ENCODE measurements at places on chromosomes 2 and 18.

DNA sequence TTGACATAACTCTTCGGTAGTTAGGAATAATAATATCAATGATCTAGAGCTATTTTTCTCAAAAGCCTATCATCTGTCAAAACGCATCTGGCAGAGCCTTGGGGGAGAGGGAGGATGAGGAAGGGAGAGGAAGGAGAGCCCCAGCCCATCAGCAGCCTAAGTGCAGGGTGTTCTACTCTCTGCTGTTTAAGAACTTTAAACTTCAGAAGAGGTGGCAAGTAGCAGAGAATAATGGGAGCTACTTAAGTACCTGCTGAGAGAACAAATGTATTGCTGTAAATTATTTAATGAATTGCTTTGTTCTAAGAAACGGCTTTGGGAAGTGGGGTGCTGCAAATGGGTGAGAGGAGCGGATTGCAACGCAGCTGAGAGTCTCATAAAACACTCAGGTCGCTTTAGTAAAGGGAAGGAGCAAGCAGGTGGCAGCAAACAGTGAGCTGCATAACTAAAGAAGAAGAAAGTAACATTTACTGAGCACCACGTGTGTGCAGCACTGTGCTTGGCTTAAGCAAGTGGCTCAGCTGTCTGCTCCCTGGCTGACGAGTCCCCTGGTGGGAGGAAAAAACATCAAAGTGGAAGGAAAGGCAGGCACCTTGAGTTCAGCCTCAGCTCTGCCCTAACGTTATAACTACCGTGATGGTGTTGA, 26.3 kb upstream of the SH3RF3 start:
- no peak overlapping the region for H3K4me3 ChIP-seq
- peaks cover 16% of the 10 kb centered on the region for H3K4me1 ChIP-seq
- no peak overlapping the region for H3K27ac ChIP-seq
- no peaks in the 10 kb centered on the region for H3K36me3 ChIP-seq
- no peaks in the 10 kb centered on the region for H3K27me3 ChIP-seq
- no peak for DNase-seq

DNA sequence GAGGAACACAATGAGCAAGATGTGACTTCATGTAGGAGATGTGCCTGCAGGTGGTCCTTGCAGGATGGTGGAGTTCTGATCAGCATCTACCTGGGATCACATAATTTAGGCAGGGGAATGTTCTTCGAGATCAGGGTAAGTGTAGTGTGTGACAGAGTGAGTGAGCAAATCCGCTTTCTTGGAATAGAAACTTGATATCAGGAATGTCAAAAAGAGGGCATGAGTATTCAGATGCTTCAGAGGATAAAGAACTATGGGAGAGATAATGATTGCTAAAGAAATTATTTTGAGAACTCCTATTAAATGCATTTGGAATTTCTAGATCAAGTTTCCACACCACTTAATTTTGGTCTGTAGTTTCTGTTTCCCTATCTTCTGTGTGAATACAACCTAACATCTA, 463.6 kb upstream of the SLC14A2 start:
- H3K27ac ChIP-seq: no peak overlapping the region
- H3K4me1 ChIP-seq: no peaks in the 10 kb centered on the region
- no peak for DNase-seq
- no peaks in the 10 kb centered on the region for H3K36me3 ChIP-seq
- H3K4me3 ChIP-seq: no peak overlapping the region
- no peaks in the 10 kb centered on the region for H3K27me3 ChIP-seq

- H3K27me3 ChIP-seq: no peaks in the 10 kb centered on the region
- H3K4me3 ChIP-seq: no peak overlapping the region
- H3K36me3 ChIP-seq: no peaks in the 10 kb centered on the region
- H3K4me1 ChIP-seq: no peaks in the 10 kb centered on the region
- DNase-seq: no peak
Measured at GRCh38 chr18:28159055-28159454, 17.9 kb downstream of the CDH2 start.

DNA sequence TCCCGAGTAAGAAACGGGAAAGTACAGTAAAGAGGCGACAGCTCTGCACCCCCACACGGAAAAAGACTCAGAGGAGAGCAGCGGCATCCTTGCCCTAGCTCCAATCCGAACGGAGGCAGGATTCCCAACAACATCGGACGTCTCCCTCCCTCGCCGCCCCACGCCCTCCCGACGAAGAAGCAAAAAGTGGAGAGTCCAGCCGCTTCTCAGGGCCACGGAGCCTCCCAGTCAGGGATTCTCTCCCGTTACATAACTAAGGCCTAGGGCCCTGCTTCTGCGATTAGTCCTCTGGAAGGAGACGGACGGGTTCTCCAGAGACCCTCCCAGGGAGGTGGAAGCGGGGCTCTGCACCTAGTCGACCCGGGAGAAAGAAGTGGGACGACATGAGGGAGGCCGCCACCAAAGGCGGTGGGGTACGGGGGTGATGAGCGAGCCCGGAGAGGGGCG, 587 bp downstream of the SUMO1 start:
- H3K27me3 ChIP-seq: no peaks in the 10 kb centered on the region
- peak overlapping the region; percentile 80 for H3K27ac ChIP-seq
- H3K36me3 ChIP-seq: no peaks in the 10 kb centered on the region
- H3K4me1 ChIP-seq: peaks cover 8% of the 10 kb centered on the region
- DNase-seq: no peak

- H3K4me3 ChIP-seq: no peak overlapping the region
- peaks cover 8% of the 10 kb centered on the region for H3K4me1 ChIP-seq
- H3K27ac ChIP-seq: no peak overlapping the region
- H3K27me3 ChIP-seq: no peaks in the 10 kb centered on the region
Measured at GRCh38 chr2:172967036-172967982, 108.3 kb upstream of the MAP3K20 start.

- H3K4me3 ChIP-seq: no peak overlapping the region
- no peak for DNase-seq
- H3K27me3 ChIP-seq: no peaks in the 10 kb centered on the region
- H3K36me3 ChIP-seq: no peaks in the 10 kb centered on the region
Measured at GRCh38 chr2:179129574-179130238, 79.8 kb upstream of the CCDC141 start.

GRCh38 chr2:230886671-230887071, 21.9 kb downstream of the ITM2C start:
- H3K4me3 ChIP-seq: no peak overlapping the region
- peaks cover 12% of the 10 kb centered on the region for H3K27me3 ChIP-seq
- no peak overlapping the region for H3K27ac ChIP-seq
- no peaks in the 10 kb centered on the region for H3K4me1 ChIP-seq
- DNase-seq: no peak
- H3K36me3 ChIP-seq: no peaks in the 10 kb centered on the region

DNA sequence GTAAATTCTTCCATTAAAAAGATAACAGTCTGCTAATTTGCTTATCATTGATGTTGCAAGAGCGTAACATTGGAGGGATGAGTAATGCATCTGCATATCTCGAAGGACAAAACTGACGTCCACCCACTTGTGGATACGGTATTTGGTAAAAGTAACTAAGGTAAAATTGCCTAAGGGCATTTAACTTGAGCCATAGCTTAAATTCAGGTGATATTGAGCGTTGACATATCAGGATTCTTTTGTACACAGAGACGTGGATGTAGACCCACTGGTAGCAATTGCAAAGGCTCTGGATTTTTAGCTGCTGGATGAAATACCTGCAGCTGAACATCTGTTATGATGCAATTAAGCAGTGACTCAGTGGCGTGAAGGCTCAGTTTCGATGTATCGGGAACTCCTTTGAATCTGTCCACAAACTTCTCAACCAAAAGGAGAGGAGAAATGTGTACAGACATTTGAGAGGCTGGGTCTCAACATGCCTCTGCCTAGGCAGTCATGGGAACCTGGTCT, 119.3 kb downstream of the SPTBN1 start:
- H3K27ac ChIP-seq: peak overlapping the region; percentile 96
- H3K4me1 ChIP-seq: peaks cover 75% of the 10 kb centered on the region
- H3K27me3 ChIP-seq: no peaks in the 10 kb centered on the region
- DNase-seq: peak; percentile 90

DNA sequence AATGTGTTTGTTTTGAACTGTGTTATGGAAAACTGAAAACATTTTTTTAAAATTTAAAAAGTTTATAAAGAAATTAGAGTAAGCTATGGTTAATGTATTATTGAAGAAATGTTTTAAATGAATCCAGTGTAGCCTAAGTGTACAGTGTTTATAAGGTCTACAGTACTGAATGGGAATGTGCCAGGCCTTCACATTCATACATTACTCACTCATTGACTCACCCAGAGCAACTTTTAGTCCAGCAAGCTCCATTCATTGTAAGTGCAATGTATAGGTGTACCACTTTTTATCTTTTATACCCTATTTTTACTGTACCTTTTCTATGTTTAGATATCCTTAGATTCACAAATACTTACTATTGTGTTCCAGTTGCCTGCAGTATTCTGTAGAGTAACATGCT, 215.1 kb upstream of the THUMPD2 start:
- H3K4me1 ChIP-seq: peaks cover 13% of the 10 kb centered on the region
- H3K27me3 ChIP-seq: no peaks in the 10 kb centered on the region
- H3K4me3 ChIP-seq: no peak overlapping the region
- H3K27ac ChIP-seq: no peak overlapping the region

DNA sequence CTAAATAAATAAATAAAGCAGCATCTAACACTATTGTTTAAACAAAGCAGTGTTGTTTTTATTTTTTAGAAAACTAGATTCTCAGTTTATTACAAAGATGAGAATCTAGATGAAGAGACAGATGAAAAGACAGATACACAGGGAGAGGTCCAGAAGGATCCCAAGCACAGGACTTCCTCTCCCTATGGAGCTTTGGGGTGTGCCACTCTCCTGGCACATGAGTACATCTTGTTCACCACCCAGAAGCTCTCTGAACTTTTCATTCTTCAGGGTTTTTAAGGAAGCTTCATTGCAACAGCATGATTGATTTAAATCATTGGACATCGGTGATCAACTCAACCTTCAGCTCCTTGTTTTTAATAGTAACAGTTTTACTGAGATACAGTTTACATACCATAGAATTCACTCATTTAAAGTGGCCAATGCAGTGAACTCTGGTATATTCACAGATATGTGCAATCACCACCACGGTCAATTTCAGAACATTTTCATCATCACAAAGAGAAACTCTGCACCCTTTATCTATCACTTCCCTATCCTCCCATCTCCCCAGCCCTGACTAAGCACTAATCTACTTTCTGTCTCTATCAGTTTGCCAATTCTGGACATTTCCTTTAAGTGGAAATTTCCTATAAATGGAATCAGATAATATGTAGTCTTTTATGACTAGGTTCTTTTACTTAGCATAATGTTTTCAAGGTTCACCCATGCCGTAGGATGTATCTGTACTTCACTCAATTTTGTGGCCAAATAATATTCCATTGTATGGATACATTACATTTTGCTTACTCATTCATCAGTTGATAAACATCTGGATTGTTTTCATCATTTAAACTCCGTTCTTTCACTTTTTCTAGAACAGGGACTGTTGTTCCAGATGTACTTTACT, 62.3 kb upstream of the ZFP36L2 start:
- H3K27me3 ChIP-seq: no peaks in the 10 kb centered on the region
- no peak overlapping the region for H3K27ac ChIP-seq
- no peak for DNase-seq
- H3K36me3 ChIP-seq: peaks cover 29% of the 10 kb centered on the region
- no peak overlapping the region for H3K4me3 ChIP-seq

- DNase-seq: no peak
- H3K36me3 ChIP-seq: no peaks in the 10 kb centered on the region
- H3K27me3 ChIP-seq: no peaks in the 10 kb centered on the region
- peaks cover 20% of the 10 kb centered on the region for H3K4me1 ChIP-seq
- no peak overlapping the region for H3K27ac ChIP-seq
- no peak overlapping the region for H3K4me3 ChIP-seq
Measured at GRCh38 chr2:101450965-101451364, 23.9 kb downstream of the RFX8 start.

- no peak overlapping the region for H3K4me3 ChIP-seq
- H3K4me1 ChIP-seq: no peaks in the 10 kb centered on the region
- no peaks in the 10 kb centered on the region for H3K27me3 ChIP-seq
- H3K27ac ChIP-seq: no peak overlapping the region
- no peak for DNase-seq
- no peaks in the 10 kb centered on the region for H3K36me3 ChIP-seq
Measured at GRCh38 chr2:197191177-197191939, 119.2 kb downstream of the ANKRD44 start.

- H3K4me1 ChIP-seq: no peaks in the 10 kb centered on the region
- no peak for DNase-seq
- no peak overlapping the region for H3K4me3 ChIP-seq
- no peaks in the 10 kb centered on the region for H3K36me3 ChIP-seq
Measured at GRCh38 chr2:227132986-227133385, 31.0 kb downstream of the COL4A4 start.

DNA sequence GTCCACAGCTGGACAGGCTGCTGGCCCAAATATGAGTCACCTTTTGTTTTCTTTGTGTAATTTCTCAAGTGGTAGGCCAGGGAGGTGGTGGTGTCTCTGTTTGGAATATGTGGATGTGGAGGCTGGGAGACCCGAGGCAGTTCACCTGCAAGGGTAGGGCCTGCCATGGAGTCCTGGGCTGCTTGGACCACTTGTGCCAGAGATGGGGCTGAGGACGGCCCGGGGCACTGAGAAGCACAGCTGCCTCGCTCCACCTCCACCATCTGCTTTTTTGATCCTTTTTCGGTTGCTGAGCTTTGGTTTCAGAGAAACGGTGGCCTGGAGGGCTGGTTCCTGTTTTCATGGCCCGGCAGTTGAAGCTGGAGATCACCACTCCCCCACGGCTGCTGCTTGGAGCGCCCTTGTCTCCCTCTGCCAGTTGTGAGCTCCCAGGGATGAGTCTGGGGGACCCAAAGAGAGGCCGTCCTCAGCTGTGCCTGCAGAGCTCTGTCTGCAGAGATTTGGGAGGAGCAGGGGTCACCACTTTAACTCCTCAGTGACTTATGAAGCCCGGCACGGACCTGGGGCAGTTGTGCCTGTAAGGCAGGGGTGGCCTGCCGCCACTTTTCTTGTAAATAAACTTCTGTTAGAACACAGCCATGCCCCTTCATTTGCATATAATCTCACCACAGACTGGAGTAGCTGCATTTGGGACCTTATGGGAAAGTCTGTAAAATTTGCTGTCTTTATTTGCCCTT, 67.6 kb upstream of the MCFD2 start:
- DNase-seq: no peak
- no peak overlapping the region for H3K4me3 ChIP-seq
- peaks cover 12% of the 10 kb centered on the region for H3K36me3 ChIP-seq
- H3K27me3 ChIP-seq: no peaks in the 10 kb centered on the region
- peaks cover 40% of the 10 kb centered on the region for H3K4me1 ChIP-seq

DNA sequence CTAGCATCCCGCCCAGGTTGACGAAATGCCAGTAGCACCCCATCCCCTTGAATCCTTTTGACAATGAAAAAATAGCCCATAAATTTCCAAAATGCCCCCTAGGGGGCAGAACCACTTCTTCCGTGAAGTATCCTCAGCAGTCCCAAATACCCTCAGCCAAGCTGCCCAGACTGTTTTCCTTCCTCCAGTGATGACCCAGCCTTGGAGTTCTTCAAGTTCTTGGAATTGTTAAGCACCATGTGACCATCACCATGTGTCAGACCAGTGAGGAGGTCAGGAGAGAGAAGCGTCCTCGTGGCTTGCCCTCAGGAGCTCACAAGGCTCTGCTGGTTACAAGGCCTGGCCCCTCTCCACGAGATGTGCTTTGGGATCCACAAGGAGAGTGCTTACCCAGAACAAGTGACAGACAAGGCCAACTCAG, 1.4 kb upstream of the SLC23A3 start:
- no peak overlapping the region for H3K4me3 ChIP-seq
- H3K36me3 ChIP-seq: peaks cover 19% of the 10 kb centered on the region
- peaks cover 8% of the 10 kb centered on the region for H3K4me1 ChIP-seq
- no peak overlapping the region for H3K27ac ChIP-seq

GRCh38 chr2:221999717-222000116, 299.1 kb downstream of the PAX3 start:
- H3K36me3 ChIP-seq: no peaks in the 10 kb centered on the region
- H3K4me1 ChIP-seq: peaks cover 14% of the 10 kb centered on the region
- no peak for DNase-seq
- no peaks in the 10 kb centered on the region for H3K27me3 ChIP-seq
- no peak overlapping the region for H3K27ac ChIP-seq

All from keratinocyte (primary cell).